ENCODE measurements at places on chromosomes 7 and 10.

GRCh38 chr10:85611746-85612377, 754.7 kb downstream of the GRID1 start:
- no peak for DNase-seq

DNA sequence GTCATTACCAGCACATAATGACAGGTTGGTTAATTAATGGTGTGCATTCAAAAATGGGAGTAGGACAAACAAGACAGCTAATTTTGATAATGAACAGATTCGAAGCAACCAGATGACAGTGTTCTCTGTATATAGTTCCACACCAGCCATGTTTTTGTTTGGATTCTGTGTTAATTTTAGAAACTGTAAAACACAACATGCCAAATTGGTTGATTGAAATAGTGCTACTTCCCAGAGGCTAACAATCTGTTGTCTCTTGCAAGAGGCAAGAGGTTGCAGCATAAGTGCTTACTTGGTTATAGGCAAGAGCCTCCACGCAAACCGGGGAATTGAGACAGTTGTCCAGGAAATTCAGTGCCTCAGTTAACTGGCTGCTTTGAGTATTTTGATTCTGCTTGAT, 170.2 kb upstream of the HABP2 start:
- DNase-seq = no peak

DNA sequence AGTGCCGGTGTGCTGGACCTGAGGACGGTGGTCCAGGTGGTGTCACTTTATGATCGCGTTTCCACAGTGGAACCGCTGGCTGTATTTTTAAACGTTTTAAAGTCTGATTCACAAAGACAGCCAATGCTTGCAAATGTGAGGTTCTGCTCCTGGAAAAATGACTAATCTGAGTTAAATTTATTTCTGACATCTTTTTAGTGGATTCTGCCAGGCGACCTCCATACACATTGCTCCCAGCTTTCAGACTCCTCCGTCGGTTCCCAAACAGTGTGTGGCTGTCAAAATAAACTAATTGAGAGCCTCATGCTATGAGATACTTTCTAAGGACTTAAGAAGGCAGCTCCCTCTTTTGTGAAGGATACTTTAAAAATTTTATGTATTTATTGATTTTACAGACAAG, 12.7 kb upstream of the TTYH3 start:
- no peak for DNase-seq

DNA sequence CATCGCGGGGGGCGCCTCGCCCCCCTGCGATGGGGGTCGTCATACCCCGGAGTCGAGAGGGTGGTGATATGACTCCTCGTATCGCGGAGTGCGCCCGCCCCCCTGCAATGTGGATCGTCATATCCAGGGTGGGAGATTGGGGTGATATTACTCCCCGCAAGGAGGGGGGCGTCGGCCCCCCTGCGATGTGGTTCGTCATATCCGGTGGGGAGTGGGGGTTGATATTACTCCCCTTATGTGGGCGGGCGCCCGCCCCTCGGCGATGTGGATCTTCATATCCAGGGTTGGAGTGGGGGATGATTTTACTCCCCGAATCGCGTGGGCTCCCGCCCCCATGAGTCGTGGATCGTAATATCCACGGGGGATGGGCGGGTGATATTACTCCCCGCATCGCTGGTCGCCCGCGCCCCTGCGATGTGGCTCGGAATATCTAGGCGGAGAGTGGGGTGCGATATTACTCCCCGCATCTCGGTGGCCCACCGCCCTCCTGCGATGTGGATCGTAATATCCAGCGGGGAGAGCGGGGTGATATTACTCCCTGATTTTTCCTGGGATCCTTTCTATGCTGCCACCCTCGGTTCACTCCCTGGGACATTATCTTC, 36.9 kb downstream of the MEIG1 start:
- no peak for DNase-seq

DNA sequence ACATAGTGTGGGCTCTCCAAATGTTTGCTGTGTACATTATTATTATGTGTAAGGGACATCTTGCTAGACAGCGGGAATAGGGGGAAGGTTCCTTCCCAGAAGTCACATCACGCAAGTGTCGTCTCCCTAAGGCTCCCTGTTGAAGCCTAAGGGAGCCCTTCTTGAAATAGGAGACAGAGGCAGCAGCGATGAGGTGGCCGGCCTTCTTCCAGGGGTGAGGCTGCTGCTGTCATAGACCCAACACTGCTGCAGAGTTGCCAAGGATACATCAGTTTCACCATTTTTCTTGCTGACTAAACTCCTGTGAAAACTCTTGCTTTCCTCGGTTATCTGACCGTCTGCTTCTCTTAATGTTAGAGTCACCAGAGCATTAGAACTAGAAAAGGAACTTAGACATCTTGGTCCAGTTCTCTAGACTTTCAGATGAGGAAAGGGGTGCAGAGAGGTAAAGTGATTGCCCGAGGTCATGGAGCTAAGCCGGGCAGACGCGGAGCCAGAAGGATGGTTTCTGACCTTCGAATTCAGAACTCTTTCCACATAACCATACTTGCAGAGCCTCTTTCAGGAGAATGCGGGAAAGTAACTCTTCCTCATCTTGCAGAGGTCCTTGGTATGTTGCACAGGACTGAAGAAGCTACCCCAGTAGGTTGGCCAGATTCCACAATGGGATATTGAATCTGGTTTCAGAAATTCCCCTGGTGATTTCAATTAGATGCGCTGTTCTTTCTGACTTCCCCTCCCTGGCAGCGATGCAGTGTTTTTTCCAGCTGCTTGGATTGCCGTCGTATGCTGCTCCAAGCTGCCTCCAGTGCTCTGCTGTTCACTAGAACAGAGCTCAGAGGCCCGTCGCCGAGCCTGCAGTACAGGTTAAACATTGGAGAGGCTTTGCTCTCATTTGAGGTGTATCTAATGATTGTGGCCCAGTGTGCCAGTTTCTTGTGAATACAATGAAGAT, 217.1 kb downstream of the CAMK1D start:
- no peak for DNase-seq

- no peak for DNase-seq
Measured at GRCh38 chr10:114384601-114385000, 19.7 kb downstream of the AFAP1L2 start.

DNA sequence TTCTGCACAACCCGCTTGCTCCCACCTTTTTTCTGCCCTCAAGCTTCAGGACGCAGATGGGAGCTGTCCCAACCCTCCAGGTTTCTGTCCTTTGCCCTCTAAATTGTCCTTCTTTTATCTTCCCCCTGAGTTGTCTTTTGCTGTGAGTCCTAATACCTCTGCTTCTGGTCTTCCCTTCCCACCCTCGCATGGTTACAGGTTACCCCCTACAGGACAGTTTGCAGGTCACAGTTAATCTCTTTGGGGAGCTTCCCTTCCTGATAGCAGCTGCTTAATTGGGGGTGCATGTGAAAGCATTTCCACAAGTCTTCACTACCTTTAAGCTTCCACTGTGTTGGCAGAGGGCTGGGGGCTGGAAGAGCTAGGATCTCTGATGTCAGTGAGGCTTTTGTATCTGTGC, 121.5 kb upstream of the CXCL12 start:
- DNase-seq = no peak

GRCh38 chr7:148356303-148356702, 234.3 kb upstream of the C7orf33 start:
- no peak for DNase-seq

DNA sequence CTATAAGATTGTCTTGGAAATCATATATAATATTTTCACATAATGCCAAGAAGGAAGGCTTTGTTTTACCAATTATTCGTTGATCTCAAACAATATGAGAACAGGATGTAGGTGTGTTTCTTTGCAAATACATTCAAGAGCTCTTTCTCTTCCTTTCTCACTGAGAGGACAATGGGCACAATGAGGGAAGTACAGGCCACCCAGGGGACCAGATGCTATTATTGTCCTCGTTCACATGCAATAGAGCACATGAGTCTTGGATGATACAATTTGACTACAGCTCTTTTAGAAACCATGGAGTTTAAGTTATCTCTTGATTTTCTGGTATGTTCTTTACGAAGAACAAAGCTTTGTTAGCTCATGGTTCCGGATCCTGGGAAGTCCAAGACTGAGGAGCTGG, 323.7 kb upstream of the KLF6 start:
- DNase-seq = no peak

GRCh38 chr10:125844751-125845221, 21.4 kb downstream of the BCCIP start:
- DNase-seq = no peak

Data from stimulated activated CD4-positive, alpha-beta T cell treated with anti-CD3 and anti-CD28 coated beads, Interleukin-2, amount 100 ng/mL, for 24 hours (primary cell).